Keratinocyte (primary cell): ENCODE measurements at places on chromosomes 6 and 20. TPM values are rescaled to one million over a fixed set of nuclear protein-coding genes. Genes with fewer than 3 reads are reported as not detected.
A peak's percentile ranks its signal among the peaks of the same experiment; 100 is the strongest.

The FRK gene
- polyA plus RNA-seq = 1.9 to 2.4 TPM (median 2.4 TPM) in 3 replicates

The RIPOR3 gene
- 0.10 to 0.40 TPM (median 0.10 TPM) in 3 replicates for polyA plus RNA-seq

The LRP11 gene
- 26.4 to 49.2 TPM (median 31.1 TPM) in 3 replicates for polyA plus RNA-seq

The CALHM5 gene
- polyA plus RNA-seq = 0.80 to 2.9 TPM (median 0.94 TPM) in 3 replicates

The PRL gene
- not detected in 3 replicates for polyA plus RNA-seq

The ORC3 gene
- 23.1 to 37.4 TPM (median 23.7 TPM) in 3 replicates for polyA plus RNA-seq

The ME1 gene
- 16.7 to 31.5 TPM (median 27.7 TPM) in 3 replicates for polyA plus RNA-seq

The DNAAF9 gene
- polyA plus RNA-seq = 8.8 to 9.8 TPM (median 9.2 TPM) in 3 replicates

The BEND6 gene
- 0.77 to 1.0 TPM (median 0.77 TPM) in 3 replicates for polyA plus RNA-seq

The CASP8AP2 gene
- 4.9 to 8.5 TPM (median 5.4 TPM) in 3 replicates for polyA plus RNA-seq

DNA sequence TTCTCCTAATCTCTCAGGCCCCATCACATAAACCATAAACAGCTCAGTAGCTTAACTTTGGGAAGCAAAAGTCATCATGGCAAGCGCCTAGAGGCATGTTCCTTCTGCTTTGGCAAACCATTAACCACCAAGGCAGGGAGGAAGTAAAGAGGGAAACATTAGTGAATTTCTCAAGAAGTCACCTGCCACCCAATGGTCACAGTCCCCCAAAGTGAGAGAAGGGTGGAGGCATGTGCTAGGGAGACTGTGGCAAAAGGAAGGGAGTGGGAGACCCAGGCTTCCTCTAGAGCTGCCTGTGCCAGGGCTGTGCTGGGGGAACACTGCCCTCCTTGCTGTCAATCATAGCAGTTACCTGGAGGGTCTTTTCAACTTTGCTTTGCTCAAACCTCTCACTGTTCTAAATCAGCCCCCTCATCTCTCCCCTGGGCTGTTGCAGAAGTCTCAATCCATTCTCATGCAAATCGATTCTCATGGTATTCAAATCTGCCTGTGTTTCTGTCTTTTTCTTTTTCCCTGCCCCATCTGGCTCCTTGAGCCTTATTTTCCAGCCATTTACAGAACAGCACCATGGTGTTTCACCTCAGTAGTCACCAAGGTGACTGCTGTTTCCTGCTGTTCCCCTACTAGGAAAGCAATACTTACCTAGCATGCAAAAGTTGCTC lies 1.8 kb upstream of the RNF24 start:
- H3K4me3 ChIP-seq = no peak overlapping the region
- DNase-seq = no peak
- H3K27ac ChIP-seq = no peak overlapping the region
- H3K36me3 ChIP-seq = no peaks in the 10 kb centered on the region
- peaks cover 34% of the 10 kb centered on the region for H3K4me1 ChIP-seq
- H3K27me3 ChIP-seq = no peaks in the 10 kb centered on the region

GRCh38 chr20:59994697-59995122 lies 36.5 kb downstream of the CDH26 start:
- H3K27ac ChIP-seq = peak overlapping the region; percentile 72
- peak; percentile 75 for DNase-seq
- H3K4me3 ChIP-seq = no peak overlapping the region
- no peaks in the 10 kb centered on the region for H3K27me3 ChIP-seq

- H3K36me3 ChIP-seq = no peaks in the 10 kb centered on the region
- H3K27ac ChIP-seq = no peak overlapping the region
- no peaks in the 10 kb centered on the region for H3K27me3 ChIP-seq
- DNase-seq = no peak
- H3K4me1 ChIP-seq = no peaks in the 10 kb centered on the region
Measured at GRCh38 chr6:124551711-124552233, 410.5 kb upstream of the RNF217 start.

DNA sequence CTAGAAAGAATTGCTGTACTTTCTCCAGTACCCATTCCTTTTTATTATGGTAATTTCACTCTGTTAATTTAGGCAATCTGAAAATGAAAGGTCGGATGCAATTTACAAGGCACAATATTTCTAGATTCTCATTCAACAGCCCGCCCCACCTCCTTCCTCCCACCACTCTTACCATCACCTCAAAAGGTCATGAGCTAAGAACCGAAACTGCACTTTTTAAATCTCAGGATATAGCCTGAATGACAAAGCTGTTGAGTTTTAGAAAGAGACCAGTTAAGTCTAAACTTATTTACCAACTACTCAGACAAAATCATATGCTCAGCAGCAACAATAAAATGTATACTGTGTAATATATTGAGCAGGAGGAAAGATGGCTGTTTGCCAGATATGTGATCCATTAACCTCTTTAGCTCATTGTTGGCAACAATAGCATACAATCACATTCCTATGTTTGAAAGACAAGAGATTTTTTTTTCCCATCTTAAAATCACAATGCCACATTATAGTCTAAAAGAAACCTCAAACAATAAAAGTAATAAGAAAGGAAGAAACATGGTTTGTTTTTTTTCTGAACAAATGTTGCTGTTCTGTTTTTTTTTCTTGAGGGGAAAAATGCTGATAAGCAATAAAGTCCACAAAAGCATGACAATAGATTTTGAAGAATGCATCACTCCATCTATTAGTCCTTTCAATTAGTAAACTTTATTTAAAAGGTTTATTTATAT lies 1.6 kb upstream of the HS3ST5 start:
- DNase-seq = no peak
- no peak overlapping the region for H3K4me3 ChIP-seq
- H3K27ac ChIP-seq = no peak overlapping the region
- H3K27me3 ChIP-seq = peaks cover 35% of the 10 kb centered on the region
- no peaks in the 10 kb centered on the region for H3K36me3 ChIP-seq

DNA sequence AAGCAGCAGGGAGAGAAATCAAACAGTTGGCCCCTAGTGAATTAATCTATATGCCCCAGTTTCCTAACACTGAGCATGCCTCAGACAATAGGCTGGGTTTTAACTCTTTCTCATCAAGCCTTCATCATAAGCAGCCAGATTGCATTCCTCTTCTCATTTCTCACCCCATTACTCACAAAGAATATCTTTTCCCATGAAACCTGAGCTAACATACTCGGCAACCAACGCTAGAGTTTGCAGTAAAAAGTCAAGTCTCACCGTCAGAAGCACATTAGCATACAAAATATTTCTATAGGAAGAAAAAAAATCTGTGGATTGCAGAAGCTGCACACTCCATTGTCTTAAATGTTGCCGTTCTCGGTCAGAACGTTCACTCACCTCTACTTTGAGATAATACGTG lies 429.9 kb upstream of the ARID1B start:
- H3K4me3 ChIP-seq = no peak overlapping the region
- H3K27me3 ChIP-seq = no peaks in the 10 kb centered on the region
- no peaks in the 10 kb centered on the region for H3K4me1 ChIP-seq
- H3K27ac ChIP-seq = no peak overlapping the region
- no peak for DNase-seq
- H3K36me3 ChIP-seq = no peaks in the 10 kb centered on the region

DNA sequence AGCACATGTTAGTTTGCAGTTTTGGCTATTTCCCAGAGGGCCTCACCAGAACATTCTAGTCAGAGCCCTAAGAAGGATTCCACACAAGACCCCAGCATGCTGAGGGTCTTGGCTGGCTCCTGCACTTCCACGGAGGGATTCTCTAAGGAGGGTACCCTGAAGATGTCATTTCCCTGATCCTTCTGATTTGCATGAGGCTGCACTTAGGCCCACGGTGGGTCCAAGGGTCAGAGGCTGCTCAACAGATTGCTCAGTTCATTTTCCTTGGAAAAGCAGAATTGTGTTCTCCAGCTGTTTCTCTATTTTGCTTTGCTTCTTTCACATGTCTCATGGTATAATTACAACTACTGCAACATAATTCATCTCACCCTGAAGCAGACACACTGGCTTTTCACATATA lies 22.2 kb downstream of the PREP start:
- no peak overlapping the region for H3K4me3 ChIP-seq
- H3K27ac ChIP-seq = no peak overlapping the region
- no peaks in the 10 kb centered on the region for H3K27me3 ChIP-seq
- peaks cover 4% of the 10 kb centered on the region for H3K36me3 ChIP-seq

DNA sequence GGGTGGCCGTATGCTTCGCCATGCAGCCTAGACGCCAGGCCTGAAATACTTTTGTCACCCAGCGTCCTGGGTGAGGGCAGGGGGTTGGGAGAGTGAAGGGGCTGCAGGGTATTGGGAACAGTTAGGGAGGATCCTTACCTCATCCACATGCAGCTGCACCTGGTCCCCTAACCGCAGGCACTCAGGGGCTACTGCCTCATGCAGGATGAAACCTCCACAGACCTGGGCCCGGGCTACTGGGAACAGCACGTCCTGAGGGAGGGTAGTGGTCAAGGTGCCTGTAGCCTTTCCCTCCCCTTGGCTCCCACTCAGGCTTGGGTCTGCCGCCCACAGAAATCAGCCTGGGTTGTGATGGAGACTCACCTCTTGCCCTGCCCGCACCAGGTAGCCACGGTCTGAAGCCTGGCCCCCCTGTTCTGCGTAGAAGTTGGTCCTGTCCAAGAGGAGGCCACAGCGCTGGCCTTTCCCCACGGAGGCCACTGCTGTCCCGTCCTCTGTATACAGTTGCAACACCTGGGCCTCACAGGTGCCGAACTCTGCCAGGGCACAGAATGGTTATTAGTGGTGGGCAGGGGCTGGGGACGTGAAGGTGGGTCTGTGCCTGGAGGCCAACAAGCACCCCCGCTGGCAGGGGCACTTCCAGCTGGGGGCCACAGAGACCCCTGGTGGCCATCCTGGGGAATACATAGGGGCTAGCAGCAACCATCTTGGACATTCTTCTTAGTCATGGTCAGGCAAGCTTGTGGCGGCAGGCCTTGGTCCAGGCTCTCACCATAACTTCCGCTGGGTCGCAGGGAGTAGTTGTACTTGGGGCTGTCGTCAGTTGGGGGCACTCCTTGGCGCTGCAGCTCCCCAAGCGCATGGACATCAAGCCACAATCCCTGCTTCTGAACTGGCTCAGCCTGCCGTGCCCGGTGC lies 8.6 kb downstream of the AARS2 start:
- peaks cover 51% of the 10 kb centered on the region for H3K36me3 ChIP-seq
- DNase-seq = no peak
- no peak overlapping the region for H3K27ac ChIP-seq
- H3K4me1 ChIP-seq = peaks cover 9% of the 10 kb centered on the region

DNA sequence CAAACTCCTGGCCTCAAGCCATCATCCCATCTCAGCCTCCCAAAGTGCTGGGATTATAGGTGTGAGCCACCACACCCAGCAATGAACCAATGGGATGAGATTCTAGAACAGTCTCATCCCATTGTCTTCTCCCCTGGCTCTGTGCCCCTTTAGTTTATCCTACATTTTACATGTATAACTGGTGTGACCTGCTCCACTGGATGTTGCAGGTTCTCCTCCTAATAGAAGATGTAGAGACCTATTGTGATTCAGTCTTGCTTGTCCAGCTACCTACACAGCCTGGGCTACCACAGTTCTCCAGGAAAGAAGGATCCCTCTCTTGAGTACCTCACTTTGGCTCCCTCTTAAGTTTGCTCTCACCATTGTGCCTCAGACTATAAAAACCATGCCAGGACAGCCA lies 2.0 kb upstream of the FKBPL start:
- peaks cover 18% of the 10 kb centered on the region for H3K4me1 ChIP-seq
- H3K27ac ChIP-seq = no peak overlapping the region
- no peak for DNase-seq
- H3K4me3 ChIP-seq = no peak overlapping the region
- H3K27me3 ChIP-seq = no peaks in the 10 kb centered on the region

DNA sequence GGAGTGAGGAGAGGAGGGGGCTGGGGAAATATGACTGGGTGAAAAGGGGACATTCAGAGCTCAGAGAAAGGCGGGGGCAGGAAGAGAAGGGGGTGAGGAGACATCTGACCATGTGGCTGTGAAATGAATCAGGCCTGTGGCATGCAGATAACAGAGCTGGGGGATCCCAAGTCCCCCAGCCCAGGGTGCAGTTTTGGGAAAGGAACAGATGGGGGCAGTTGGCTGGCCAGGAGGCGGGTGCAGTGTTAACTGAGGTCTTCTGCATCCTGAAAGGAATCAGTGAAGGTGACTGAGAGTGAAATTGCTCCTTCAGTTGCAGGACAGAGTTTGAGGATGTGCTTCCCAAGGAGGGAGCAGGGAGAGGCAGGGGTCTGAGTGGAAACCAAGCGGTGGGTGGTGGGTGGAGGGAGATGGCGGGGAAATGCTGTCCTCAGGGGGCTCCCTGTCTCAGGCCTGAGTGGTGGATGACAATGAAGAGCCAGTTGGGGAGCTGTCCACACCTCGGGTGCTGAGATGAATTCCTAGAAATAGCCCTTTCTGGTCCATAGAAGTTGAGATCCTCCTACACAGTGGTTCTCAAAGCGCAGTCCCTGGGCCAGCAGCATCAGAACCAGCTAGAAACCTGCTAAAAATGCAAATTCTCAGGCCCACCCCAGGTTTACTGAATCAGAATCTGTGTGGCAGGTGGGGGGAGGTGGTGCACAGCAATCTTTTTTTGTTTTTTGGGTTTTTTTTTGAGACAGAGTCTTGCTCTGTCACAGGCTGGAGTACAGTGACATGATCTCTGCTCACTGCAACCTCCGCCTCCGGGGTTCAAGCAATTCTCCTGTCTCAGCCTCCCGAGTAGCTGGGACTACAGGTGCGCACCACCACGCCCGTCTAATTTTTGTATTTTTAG lies 26.0 kb upstream of the CCDC167 start:
- H3K4me1 ChIP-seq = peaks cover 10% of the 10 kb centered on the region
- no peak overlapping the region for H3K4me3 ChIP-seq
- H3K27me3 ChIP-seq = peaks cover 8% of the 10 kb centered on the region
- DNase-seq = no peak
- no peaks in the 10 kb centered on the region for H3K36me3 ChIP-seq
- no peak overlapping the region for H3K27ac ChIP-seq

DNA sequence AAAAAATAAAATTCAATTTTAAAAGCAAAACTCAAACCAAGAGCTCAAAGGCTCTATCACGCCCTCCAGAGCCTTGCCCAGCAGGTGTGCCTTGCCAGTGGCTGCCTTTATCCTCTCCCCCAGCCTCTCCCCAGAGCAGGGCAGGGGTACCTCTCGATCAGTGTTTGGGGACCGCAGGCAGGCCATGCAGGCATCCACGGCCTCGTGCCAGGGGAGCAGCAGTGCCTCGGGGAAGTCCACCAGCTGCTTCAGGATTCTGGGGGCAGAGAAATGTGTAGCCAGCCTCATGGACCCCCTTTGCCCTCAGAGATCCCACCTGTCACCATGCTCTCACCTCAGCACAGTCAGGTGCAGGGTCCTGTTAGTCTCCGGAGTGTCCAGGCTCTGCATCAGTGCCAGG lies 5.7 kb downstream of the CUL7 start:
- H3K27ac ChIP-seq = no peak overlapping the region
- peaks cover 10% of the 10 kb centered on the region for H3K4me1 ChIP-seq
- H3K36me3 ChIP-seq = peaks cover 37% of the 10 kb centered on the region
- no peaks in the 10 kb centered on the region for H3K27me3 ChIP-seq
- DNase-seq = no peak
- no peak overlapping the region for H3K4me3 ChIP-seq

DNA sequence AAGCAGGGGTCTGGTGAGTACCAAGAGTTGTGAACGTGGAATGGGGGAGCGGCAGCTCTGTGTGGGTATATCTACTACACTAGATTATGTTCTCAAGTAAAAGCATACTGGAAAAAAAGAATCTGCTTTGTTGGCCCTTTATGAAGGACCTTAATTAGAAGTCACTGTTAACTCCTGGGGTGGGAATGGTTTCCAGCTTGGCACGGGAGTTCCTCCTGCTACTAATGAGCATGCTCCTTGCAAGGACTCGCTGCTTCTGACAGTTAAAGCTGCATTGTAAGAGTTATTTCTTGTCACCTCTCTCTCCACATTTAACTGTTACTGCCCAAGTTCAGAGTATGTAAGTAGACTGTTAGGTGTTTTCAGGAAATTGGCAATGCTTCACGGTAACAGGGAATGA lies 292.7 kb downstream of the ZFAND3 start:
- H3K4me1 ChIP-seq = peaks cover 18% of the 10 kb centered on the region
- no peak overlapping the region for H3K27ac ChIP-seq
- no peak for DNase-seq
- no peaks in the 10 kb centered on the region for H3K27me3 ChIP-seq
